ENCODE measurements at places on chromosomes 6 and 20.

DNA sequence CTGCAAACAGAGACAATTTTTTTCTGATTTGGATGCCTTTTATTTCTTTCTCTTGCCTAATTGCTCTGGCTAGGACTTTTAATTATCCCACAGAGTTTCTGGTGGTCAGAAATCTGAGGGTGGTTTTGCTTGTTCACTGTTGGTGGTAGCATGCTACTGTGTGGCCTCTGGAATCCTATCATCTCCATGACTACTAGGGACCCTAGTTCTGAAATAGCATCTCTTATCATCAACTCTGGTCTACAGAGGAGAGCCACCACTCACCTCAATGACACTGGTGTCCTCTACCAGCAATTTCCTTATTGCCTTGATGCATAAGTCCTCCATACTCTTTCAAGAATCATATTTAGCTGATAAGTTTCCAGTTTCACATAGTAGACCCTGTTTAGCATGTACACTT is 27.5 kb upstream of the STX11 start:
- no peaks in the 10 kb centered on the region for H3K36me3 ChIP-seq
- H3K4me1 ChIP-seq, result no peaks in the 10 kb centered on the region
- no peaks in the 10 kb centered on the region for H3K27me3 ChIP-seq
- no peak overlapping the region for H3K4me3 ChIP-seq

DNA sequence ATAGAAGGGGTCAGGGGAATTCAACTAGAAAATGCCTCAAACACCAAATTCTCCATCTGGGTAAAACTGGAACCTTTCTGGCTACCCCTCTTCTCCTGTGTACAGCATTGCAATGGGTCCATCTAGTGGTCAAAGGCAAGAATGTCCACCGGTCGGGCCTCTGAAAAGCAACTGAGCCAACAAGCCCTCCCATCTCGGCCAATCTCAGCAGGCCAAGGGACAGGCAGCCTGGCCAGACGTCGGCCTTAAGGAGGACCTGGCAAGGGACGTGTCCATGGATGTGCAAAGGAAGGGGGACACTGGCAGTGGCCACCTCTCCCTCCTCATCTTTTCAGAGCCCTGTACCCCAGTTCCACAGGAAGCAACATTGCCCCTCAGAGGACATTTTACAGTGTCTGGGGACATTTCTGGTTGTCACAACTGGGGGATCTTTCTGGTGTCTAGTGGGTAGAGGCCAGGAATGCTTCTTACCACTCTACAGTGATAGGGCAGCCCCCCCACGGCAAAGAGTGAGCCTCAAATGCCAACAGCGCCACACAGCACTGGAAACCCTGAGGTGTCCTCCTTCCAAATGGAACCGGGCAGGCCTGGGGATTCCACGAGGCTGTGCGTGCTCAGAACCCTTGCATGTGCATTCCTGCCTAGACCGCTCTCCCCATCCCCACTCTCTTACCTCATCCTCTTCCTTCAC is 99.8 kb upstream of the FOXA2 start:
- DNase-seq, result no peak
- H3K4me1 ChIP-seq, result peaks cover 3% of the 10 kb centered on the region
- H3K27me3 ChIP-seq, result no peaks in the 10 kb centered on the region
- H3K4me3 ChIP-seq, result no peak overlapping the region
- no peak overlapping the region for H3K27ac ChIP-seq
- H3K36me3 ChIP-seq, result no peaks in the 10 kb centered on the region

- no peak overlapping the region for H3K4me3 ChIP-seq
- H3K27ac ChIP-seq, result no peak overlapping the region
- no peaks in the 10 kb centered on the region for H3K36me3 ChIP-seq
- H3K4me1 ChIP-seq, result no peaks in the 10 kb centered on the region
These were observed 3.4 kb upstream of the PAX1 start for GRCh38 chr20:21702016-21702415.

GRCh38 chr6:132504757-132505156 is 8.2 kb downstream of the STX7 start:
- no peaks in the 10 kb centered on the region for H3K27me3 ChIP-seq
- no peaks in the 10 kb centered on the region for H3K4me1 ChIP-seq
- DNase-seq, result no peak
- no peak overlapping the region for H3K4me3 ChIP-seq
- H3K27ac ChIP-seq, result no peak overlapping the region
- peaks cover 21% of the 10 kb centered on the region for H3K36me3 ChIP-seq

DNA sequence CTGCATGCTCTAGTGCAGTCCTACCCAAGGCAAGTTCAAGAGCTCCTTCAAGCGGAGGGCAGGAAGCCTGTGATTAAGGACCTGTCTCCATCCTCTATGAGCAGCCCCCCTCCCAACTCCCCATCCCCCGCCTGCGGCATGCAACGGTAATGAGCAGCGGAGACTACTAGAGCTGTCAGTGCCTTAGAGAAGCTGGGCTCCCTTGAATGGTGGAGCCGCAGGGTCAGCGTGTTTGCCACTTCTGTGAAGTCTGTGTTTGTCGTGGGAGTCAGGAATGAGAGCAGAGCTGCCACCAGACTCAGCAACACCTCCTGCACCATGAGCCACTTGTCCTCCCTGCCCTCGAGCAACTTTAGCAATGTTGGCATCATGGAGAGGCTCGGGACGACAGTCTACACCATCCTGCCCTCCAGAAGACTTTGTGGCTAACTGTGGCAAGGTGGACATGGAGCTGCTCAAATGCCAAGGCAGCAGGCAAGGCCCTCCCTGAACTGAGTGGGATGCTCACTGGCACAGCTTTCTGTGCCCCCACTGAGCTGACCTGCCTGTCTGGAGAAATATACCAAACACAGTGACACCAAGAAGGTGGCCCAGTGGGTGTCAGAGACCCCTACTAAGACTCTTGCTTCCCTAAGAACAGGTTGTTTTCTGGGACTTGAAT is 23.8 kb upstream of the SYNDIG1 start:
- H3K27ac ChIP-seq, result no peak overlapping the region
- no peaks in the 10 kb centered on the region for H3K27me3 ChIP-seq
- no peaks in the 10 kb centered on the region for H3K4me1 ChIP-seq
- no peak for DNase-seq

DNA sequence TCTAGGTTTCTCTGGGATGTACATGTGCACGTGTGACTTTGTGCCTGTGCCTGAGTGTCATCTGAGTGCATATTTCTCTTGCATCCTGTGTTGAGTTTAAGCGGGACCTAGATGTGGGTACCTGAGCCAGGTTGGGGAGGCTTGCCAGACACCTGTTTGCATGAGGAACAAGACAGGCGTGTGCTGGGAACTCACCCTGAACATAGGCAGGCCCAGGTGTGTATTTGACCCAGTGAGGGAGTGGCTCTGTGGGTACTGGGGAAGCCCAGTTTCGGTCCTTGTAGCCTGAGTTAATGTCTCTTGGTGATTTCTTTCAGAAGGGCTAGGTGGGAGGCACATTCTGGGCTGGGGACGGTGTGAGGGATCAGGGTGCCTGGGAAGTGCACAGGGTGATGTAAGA is 98.6 kb downstream of the TMEM170B start:
- no peaks in the 10 kb centered on the region for H3K27me3 ChIP-seq
- H3K36me3 ChIP-seq, result no peaks in the 10 kb centered on the region
- no peak overlapping the region for H3K27ac ChIP-seq
- DNase-seq, result no peak

GRCh38 chr6:22099231-22099630 is 197.6 kb downstream of the PRL start:
- peaks cover 3% of the 10 kb centered on the region for H3K27me3 ChIP-seq
- DNase-seq, result no peak
- no peak overlapping the region for H3K27ac ChIP-seq
- no peak overlapping the region for H3K4me3 ChIP-seq
- no peaks in the 10 kb centered on the region for H3K36me3 ChIP-seq
- H3K4me1 ChIP-seq, result no peaks in the 10 kb centered on the region

DNA sequence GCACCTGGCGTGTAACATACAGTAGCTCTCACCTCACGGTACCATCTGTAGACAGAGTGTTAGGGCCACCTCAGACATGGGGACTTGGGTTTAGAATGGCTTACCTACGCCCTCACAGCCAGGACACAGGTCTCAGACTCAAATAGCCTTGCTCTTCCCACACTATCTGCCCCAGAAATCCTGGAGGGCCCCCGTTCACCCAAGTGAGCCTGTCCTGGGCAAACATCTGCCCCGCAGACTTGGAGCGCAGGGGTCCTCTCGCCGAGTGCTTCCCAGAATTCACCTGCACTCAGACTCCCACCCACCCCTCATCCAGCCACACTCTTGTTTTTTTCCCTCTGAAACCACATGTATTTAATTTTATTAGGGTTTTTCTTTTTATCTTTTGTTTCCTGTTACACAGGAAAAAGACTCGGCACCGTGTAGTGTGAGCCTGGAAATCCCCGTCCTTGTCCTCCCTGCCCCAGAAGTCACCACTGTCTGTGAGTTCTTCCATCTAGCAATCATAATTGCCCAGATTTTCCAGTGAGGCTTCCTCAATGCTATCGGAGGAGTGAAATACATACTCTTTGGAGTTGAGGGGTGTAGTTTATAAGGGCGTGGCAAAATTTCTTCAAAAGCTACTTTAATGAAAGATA is 17.1 kb upstream of the MAP1LC3A start:
- H3K4me3 ChIP-seq, result no peak overlapping the region
- H3K27me3 ChIP-seq, result no peaks in the 10 kb centered on the region
- H3K4me1 ChIP-seq, result peaks cover 42% of the 10 kb centered on the region
- no peak for DNase-seq
- H3K27ac ChIP-seq, result peak overlapping the region; percentile 80

DNA sequence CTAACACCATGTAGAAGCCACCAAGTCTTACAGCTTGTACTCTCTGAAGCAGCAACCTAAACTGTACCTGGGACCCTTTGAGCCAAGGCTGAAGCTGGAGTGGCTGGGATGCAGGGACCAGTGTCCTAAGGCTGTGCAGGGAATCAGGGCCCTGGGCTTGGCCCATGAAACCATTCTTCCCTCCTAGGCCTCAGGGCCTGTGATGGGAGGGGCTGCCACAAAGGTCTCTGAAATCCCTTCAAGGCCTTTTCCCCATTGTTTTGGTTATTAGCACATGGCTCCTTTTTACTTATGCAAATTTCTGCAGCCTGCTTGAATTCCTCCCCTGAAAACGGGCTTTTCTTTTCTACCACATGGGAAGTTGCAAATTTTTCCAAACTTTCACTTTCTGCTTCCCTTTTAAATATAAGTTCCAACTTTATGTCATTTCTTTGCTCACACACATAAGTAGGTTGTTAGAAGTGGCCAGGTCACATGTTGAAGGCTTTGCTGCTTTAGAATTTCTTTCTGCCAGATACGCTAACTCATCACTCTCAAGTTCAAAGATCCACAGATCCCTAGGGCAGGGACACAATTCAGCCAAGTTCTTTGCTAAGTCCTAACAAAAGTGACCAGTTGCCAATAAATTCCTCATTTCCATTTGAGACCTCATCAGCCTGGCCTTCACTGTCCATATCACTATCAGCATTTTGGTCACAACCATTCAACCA is 28.2 kb upstream of the ATXN1 start:
- no peaks in the 10 kb centered on the region for H3K36me3 ChIP-seq
- no peak for DNase-seq
- no peak overlapping the region for H3K4me3 ChIP-seq
- H3K27ac ChIP-seq, result no peak overlapping the region
- no peaks in the 10 kb centered on the region for H3K4me1 ChIP-seq
- H3K27me3 ChIP-seq, result no peaks in the 10 kb centered on the region

DNA sequence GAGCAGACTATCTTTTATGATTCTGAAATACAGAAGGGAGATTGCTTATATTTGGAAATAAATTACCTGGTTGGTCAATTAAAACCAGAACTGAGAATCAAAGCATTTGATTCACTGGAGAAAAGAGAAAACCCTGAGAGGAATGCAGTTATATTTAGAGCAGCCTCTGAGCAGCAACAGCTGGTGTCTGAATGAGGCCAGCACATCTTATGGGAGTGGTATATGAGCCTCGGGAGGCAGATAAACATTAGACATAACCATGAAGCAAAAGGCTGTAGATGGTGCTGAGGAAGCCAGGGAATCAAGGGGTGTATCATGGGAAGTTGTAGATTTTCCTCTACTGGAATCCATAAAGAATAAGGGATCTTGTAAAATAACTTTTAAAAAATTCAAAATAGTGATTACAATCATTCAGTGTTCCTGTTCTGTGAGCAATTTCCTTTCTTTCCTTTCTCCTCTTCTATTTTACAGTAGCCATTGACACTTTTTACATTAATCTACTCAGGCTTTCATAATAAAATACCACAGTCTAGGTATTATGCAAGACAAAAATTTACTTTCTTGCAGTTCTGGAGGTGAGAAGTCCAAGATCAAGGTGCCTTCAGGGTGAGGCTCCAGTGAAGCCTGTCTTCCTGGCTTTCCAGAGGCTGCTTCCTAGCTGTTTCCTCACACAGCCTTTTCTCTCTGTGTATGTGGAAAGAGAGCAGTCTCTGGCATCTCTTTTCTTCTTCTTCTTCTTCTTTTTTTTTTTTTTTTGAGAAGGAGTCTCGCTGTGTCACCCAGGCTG is 32.8 kb upstream of the ENPP5 start:
- H3K27ac ChIP-seq, result no peak overlapping the region
- H3K27me3 ChIP-seq, result no peaks in the 10 kb centered on the region
- H3K4me3 ChIP-seq, result no peak overlapping the region
- H3K36me3 ChIP-seq, result no peaks in the 10 kb centered on the region
- no peaks in the 10 kb centered on the region for H3K4me1 ChIP-seq

DNA sequence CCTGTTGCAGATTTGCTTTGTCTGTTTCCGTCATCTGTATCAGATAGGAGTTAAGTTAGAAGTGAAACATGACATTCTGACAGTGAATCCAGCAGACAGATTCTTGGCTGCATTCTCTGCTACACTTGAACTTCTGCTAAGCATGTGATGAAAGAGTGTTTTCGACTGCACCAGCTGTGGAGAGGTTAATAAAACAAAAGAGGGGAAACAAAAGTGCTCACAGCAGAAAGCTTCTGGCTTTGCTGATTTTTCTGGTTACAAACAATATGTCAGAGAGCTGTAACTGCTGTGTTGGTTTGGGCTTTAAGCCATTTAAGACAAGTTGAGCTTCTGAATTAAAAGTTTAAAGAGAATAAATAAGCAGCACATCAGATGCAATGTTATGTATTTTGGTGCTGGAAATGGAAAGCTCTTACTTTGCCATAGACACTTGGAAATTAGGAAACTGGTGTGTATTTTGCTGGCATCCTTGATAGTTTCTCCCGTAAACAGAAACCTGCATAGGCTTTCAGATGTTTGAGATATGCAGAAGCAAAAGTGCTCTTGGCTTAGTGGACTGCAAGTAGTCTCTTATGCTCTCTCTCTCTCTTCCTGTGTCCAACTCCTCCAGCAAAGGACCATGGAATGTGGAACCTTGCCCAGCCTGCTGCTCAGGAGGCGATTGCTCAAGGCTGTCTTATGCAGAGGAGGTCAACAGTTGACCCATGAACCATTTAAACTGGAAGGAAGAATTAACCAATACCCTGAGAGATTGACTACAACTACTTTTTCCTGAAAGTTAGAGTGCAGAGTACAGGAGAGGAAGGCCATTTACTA is 104.9 kb downstream of the RPS12 start:
- peaks cover 4% of the 10 kb centered on the region for H3K27me3 ChIP-seq
- H3K4me3 ChIP-seq, result no peak overlapping the region
- DNase-seq, result no peak
- no peak overlapping the region for H3K27ac ChIP-seq
- no peaks in the 10 kb centered on the region for H3K4me1 ChIP-seq
- no peaks in the 10 kb centered on the region for H3K36me3 ChIP-seq
